CD4-positive, alpha-beta T cell treated with Interleukin-2 at 100 ng/mL for 4 hours (primary cell): ENCODE measurements at places on chromosomes 16 and 17.

DNA sequence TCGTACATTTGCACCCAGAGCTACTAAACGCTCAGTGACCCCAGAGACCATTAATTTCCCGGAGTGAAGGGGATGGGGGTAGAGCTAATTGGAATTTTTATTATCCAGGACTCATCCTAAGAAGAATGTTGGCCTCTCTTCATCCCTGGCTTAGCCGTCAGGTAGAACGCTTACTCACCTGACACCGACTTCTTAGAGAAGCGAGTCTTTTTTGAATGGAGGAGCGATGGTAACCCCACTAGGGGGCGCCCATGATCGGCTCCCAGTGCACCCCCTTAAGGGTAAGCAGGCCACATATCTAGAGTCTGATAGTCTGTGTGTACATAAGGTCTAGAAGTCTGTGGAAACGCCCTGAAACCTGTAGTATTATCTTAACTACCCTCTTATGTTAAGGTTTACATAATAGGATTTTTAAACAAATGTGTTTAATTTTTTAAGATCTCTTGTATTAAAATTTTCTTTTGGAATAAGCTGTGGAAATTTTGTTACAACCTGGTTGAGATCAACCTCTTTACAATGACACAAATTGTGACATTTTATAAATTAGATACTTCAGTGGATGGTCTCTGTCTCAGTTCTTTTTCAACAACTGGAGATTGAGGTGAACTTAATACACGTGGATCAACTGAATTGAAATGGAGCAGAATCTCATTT lies 229.8 kb downstream of the CPPED1 start:
- DNase-seq: peak; percentile 50

DNA sequence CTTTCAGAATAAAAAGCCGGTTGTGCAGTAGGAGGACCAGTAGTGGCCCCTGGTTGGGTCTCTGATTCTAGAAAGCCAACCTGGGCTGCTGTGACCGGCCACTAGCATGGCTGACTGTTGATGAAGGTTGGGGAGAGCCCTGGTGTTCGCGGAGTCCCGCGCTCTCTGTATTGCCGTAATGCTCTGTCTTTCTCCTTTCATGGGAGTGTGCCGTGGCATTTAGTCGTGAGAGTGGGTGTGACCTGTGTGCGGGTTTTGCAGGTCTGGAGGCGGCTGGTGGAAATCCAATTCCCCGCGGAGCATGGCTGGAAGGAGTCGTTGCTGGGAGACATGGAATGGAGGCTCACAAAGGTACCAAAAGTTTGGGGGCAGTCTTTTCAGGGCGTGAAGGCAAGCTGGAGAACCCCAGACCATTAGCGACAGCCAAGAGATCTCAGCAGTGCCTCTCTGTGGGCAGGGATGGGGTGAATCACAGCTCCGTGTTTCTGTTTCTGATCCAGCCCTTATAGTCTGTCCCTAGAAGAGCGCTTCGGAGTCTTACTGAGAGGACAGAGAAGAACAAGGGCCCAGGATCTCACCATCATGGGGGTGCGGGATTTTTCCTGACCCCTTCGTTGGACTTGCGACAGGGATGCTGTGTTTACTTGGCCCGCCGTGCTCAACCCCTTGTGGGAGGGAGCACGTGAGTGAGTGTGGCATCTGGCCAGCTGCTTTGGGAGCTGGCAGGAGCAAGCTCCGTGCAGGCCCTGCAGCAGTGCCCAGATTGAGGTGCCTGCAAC lies 56.5 kb downstream of the RNF213 start:
- DNase-seq: no peak

DNA sequence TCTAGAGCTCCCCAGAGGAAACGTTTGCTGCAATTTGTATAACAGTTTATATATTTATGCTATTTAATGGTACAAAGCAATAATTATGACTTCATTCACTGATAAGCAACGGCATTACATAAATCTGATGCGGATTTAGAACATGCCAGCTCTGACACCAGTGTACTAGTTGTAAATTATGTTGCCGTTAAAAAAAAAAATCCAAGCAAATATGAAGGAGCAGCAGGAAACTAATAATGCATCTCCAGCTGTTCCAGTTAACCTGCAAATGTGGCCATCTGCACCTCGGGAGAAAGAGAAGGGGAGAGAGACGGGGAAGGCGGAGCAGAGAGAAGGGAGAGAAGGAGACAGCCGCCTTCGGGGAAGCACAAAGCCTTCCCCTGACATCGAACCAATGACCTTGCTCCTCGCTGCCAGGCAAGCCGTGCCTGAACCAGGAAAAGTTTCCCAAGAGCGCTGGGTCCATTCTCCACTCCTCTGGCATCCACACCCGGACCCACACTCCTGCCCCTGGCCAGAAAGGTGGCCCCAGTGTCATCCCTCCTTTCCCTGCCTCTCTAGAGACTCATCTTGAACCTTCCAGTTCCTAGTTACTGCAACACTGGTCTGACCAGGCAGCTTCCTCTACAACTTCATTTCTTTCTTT lies 174.8 kb downstream of the C16orf78 start:
- no peak for DNase-seq

DNA sequence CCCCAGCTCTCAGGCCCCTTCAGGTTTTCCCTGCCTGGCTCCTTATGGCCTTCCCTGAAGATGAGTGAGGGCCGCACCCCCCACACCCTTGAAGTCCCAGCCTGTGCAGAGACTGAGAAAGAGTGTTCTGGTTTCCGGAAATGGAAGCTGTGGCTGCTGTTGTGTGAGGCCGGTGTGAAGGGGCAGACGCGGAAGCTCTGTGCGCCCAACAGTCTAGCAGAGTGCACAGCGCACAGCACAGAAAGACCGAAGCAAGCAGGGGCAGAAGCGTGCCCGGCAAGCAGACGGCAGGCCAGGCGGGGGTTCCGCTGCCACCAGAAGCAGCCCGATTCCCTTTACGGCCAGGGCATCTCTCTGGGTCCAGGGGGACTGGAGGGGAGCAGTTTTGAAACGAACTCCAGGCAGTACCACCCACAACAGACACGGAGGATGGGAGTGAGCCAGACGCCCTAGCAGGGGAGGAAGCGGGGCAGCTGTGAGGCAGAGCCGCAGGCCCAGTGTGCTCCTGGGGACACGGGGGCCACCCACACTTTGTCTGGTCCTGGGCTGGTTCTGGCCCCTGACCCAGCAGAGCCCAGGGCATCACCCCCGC lies 16.7 kb downstream of the TPSG1 start:
- DNase-seq: peak; percentile 1

- no peak for DNase-seq
These were observed 90.3 kb downstream of the ZFHX3 start for GRCh38 chr16:72957303-72958277.

- no peak for DNase-seq
These were observed 33.4 kb downstream of the UBE2G1 start for GRCh38 chr17:4333041-4333440.

DNA sequence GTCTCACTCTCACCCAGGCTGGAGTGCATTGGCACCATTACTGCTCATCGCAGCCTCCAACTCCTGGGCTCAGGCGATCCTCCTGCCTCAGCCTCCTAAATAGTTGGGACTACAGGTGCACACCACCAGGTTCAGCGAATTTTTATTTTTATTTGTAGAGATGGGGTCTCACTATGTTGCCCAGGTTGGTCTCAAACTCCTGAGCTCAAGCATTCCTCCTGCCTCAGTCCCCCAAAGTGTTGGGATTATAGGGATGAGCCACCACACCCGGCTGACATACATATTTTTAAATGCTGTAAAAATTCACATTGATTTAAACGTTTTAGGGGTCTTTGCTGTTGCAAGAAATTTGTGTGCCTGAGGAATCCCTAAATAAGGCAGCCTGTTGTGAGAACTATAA lies 24.8 kb upstream of the SEC14L1 start:
- DNase-seq: no peak

GRCh38 chr16:30526137-30526822 lies at the start of gene ZNF768:
Gene ZNF768 (minus strand): TSS chr16:30526566. CDS start chr16:30526413, 153 bp downstream.
- DNase-seq: no peak

GRCh38 chr17:75614006-75614405 lies 19.2 kb upstream of the SMIM5 start:
- DNase-seq: no peak

GRCh38 chr17:22268214-22268911 lies 576.0 kb downstream of the KCNJ18 start:
- DNase-seq: no peak

- peak; percentile 92 for DNase-seq
These were observed 54.6 kb downstream of the USP10 start for GRCh38 chr16:84754353-84754856.

DNA sequence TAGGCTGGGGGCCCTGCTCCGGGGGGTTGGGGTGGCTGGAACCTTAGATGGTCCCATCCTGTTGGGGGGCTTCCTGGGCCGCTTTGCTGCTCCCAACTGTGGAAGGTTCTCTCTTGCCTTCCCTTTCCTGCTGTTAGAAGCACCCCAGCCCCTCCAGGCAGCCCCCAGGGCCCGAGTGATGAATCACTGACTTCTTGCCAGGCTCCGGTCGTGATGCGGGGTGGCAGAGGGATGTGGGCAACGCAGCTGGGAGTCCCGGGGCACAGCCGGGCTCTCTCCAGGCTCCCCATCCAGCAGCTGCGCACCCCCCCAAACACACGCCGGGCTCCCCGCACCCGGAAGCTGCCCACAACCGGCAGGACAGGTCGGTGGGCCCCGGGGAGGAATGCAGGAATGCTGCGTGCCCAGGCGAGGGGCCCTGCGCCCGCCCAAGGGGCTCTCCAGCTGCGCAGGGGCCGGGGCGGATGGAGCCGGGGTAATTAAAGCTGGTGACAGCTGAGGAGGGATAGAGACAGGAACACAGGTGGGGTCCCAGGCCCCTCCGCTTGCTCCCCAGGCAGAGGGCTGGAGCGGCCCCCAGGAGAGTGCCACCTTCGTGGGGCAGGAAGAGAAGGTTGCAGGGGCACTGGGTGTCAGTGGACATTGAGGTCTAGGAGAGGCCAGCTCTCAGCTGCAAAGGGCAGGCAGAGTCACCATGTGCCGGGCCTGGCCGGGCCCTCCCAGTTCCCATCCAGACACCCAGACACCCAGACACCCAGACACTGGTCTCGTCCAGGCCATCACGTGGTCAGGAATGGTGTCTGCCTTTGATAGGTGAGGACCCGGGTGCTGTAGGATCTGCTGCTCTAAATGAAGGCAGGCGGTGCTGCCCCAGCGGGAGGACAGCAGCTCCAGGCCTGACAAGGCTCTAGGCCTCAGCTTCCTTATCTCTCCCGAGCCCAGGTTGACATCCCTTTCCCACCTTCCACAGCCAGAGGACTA lies 15.0 kb upstream of the SLC38A10 start:
- no peak for DNase-seq

DNA sequence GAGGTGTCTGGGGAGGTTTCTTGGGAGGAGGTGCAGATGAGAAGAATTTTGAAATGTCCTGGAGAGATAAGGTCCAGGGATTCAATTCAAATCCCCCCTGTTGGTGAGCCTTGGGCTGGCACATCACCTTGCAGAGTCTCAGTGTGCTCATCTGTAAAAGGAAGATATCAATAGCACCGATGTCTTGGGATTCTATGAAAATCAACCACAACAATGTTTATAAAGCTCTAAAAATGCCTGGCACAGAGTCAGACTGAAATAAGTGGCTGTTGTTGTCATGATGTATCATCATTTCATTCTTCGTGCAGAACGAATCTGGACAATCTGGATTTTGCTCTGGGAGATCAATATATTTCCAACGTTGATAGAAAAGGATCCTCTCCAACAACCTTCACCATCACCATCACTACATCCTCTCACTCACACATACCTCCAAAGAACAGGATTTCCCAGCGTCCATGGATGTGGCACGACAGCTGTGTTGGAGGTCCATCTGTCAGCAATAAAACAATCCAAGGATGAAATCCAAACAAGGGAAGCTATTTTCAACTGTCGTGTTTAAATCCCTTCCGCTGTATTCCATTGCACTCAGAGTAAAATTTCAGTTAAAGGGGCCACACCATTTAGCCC lies 393.7 kb upstream of the DYNLRB2 start:
- no peak for DNase-seq

GRCh38 chr16:72969146-72969545 lies 78.8 kb downstream of the ZFHX3 start:
- DNase-seq: no peak

- DNase-seq: no peak
These were observed 60.7 kb upstream of the ADCY9 start for GRCh38 chr16:4176906-4177417.

GRCh38 chr16:66590322-66590721 lies 11.1 kb downstream of the CMTM2 start:
- DNase-seq: peak; percentile 46

DNA sequence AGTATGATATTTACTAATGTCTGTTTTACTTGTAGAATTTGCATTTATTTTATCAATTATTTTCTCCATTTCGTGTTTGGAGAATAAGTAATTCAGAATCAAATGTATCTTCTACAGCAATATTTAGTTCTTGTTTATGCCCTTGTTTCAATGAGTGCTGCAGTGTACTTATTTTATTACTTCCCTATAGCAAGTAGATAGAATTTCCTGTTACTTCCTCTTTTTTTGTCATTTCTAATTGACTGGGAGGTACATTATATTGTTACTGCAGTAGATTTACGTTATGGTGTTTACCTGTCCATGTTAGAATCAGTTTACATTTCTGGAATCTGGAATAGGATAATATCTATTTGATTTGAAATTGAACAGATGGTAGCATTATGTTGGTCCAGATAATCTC lies 71.2 kb downstream of the OMG start:
- DNase-seq: no peak

GRCh38 chr17:41263212-41263611 lies 2.0 kb upstream of the KRTAP9-6 start:
- no peak for DNase-seq

DNA sequence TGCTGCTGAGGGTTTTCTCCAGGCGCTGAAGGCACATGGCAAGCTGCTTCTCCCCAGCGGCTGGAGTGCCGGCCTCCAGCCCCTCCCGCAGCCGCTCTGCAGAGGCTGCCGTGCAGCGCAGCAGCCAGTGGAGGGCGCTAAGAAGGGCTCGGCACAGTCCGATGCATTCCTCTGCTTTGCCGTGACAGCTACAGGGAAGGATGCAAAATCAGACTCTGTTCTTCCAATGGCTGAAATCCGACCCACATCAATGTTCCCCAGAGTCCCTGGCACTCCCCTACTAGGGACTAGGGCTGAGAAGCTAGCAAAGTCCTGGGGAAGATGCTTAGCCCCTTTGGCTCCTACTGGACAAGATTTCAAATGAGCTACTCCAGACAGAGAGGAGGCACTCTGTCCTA lies 19.0 kb downstream of the MED24 start:
- DNase-seq: no peak

GRCh38 chr17:7710301-7710700 lies 5.3 kb downstream of the EFNB3 start:
- no peak for DNase-seq

DNA sequence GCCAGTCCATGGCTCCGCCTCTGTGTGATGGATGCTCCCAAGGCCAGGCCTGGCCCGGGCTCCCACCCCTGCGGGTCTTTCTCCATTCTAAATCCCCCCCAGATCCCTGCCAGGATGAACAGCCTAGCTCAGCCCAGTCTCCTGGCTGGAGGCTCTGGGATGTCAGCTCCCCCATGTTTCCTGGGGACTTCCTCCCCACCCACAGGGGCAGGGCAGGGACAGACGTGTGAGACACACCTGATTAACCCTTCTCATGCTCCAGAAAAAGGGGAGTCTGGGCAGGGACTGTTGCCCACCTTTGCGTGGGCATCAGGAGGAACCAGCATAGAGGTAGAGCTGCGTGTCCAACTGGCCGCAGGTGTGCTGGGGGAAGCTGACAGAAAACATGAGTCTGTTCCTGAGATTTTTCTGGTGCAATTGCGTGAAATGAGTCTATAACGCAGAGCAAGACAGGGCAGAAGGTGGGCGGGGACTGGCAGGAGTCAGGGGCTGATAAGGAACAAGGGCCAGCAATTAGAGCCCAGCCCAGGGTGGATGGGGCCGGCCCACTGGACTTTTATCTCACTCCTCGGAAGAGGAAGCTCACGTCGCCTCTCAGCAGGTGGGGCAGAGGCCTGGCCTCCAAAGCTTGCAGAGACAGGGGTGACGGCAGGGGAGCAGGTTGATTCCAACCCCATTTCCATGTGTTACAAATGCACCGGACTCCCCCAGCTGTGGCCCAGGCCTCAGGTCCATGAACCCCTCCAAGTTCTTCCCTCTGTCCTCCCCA lies 238.2 kb downstream of the RBFOX3 start:
- no peak for DNase-seq
